Left renal cortex interstitium (tissue), 4 donors: ENCODE measurements at places on chromosomes 3 and 15.

GRCh38 chr3:44018926-44019325 is 222.8 kb upstream of the TOPAZ1 start:
- DNase-seq = no peak

DNA sequence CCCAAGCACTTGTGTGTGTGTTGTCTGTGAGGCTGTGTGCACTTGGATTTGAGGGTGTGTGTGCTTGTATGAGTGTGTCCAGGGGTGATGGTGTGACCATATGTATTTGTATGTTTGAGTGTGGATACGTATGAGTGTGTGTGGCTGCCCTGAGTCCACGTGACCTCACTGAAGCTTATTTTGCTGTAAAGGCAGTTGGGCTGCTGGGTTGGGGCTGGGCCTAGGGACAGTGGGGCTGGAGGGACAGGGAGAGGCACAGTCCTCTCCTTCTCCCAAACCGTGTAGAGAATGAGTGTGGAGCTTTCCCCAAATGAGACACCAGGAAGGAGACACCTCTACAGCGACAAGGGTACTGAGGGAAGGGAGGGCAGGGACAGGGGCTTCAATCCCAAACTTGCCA is 163.4 kb upstream of the TLE3 start:
- DNase-seq = no peak

- DNase-seq = no peak
Observed at GRCh38 chr3:182739619-182740018, 53.7 kb upstream of the ATP11B start.

- no peak for DNase-seq
Observed at GRCh38 chr15:75349851-75350588, 3.2 kb downstream of the NEIL1 start.

- no peak for DNase-seq
Observed at GRCh38 chr3:73188707-73189106, 127.2 kb downstream of the EBLN2 start.
